ENCODE measurements at places on chromosomes 11 and 22.

DNA sequence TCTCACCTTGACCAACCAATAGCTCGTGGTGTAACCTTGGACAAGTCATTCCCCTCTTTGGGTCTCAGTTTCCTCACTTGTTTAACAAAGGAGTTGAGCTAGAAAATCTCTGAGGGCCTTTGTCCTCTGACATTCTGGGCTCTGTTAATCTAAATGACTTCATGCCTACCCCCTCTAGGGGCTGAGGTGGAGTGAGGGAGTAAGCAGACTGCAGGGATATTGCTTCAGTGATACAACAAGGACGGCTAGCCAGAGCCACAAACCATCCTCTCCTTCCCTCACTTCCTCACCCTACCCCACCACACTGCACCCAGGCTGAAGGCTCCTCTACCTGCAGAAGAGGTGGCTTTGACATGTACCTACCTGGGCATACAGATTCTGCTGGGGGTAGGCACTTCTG, 34.8 kb downstream of the RELT start:
- no peak for DNase-seq

DNA sequence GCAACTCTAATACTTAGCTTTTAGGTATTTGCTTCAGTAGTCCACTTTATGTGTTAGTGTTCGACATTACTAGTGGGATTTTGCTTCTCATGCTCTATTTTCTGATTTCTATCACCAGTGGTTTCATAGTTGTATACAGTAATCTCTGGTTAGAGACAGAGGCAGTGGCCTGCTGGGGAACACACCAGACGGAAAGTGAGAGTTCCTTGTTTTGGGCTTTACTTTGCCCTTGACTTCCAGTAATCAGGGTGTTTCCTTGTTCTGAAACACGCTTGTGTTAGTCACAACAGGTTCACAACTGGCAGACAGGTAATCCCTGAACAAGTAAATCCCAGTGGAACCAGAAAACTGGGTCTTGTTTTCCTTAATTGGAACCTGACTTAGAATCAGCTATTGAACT, 56.0 kb downstream of the PACS1 start:
- DNase-seq: no peak

- DNase-seq: no peak
These were observed 123.0 kb downstream of the WT1 start for GRCh38 chr11:32312206-32312817.

- DNase-seq: no peak
These were observed 1008.0 kb downstream of the FAM181B start for GRCh38 chr11:81725701-81726100.

DNA sequence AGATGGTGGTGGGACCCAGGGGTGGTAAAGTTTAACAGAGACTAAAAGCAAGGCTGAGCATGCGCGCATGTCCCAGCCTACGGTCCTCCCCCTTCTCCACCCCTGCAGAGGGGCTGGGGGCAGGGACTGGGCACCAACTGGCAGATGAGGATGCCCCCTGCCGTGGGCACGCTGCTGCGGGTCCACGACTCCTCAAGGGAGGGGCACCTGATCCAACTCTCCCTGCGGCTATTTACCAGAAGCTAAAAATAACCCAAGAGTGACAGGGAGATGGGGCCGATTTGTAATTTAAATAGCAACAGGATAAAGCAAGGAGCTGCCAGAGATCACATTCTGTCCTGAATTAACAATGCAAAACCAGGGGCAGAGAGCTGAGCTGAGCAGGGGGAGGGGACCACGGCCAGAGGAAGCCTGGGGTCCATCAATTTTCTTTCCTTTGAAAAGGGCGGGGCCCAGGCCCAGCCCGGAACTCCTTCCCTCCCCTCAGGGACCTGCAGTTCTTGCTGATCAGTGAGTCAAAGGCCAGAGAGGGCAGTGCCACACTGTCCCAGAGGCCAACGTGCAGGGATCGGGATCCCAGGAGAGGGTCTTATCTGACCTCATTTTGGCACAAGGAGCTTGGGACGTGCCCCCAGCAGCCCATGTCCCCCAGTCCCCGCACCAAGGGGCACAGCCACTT, 8.1 kb upstream of the DGKZ start:
- no peak for DNase-seq

DNA sequence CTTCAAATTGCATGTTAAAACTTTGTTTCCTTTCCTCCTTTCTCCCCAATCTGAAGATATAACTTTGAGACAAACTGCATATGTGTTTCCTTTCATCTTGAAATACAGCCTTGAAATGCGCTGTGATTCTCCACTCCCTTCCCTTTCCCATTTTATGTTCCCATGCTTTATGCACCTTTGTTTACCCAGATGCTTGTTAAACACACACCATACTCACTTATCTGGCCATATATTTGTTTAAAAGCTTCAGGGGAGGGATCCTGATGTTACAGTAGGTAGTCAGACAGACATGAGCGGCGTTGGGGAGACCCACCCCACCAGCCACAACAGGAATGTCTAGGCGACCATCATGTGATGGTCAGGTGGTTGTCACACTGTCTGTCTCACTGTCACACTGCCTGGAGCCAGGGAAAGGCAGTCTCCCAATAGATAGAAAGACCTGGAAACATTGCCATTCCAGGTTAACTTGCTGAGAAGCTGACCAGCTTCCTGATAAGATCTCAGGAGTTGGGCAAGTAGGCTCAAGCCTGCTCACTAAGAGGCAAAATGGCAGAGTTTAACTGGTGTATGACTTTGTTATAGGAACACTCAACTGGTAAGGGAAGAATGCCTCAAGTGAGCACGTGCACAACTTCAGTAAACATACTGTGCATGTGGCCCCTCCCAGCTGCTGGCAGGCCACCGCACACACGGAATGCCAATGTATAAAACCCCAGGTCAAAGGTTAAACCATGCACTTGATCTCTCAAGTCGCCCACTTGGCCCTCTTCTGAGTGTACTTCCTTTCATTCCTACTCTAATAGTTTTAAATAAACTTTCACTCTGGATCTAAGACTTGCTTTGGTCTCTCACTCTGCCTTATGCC, 23.5 kb upstream of the MSANTD2 start:
- DNase-seq: no peak

DNA sequence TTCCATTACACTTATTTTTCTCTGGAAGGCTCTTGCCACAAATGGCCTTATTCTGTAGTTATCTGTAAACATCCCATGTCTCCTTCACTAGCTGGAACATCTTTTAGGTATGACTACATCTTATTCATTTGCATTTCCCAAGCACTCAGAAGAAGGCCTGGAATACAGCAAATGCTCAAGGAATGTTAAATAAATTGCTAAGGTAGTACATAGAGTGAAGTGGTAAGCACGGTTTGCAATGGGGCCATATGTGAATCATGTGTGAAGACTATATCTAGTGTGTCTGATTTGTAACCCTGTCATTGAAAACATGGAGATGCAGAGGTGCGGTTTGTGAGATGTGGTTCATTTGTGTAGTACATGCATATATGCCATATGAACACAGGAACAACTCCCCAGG, 33.5 kb downstream of the GDPD4 start:
- DNase-seq: no peak

DNA sequence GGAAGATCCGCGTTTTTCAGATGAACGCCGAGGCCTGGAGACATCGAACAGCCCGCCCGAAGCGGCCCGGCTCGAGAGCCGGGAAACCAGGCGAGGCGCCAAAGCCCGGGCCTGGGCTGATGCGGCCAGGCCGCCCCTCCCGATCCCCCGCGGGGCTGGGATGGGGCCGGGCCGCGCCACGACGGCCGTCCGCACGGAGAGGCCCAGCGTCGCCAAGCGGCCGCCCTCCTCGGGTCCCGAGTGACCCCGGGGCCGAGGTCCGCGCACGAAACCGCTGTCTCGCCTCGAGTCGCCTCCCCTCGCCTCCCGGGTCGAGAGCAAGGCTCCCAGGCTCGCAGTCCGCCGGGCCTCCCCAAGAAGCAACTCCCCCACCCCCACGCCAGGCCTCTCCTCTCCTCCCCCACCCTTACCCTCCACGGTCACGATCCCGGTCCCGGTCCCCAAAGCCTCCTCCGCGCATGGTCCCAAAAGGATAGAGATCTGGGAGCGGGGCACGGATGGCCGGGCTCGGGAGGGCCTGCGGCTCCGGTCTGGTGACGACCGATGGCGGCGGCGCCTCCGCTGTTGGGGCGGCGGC, 482 bp downstream of the DDX17 start:
- peak; percentile 94 for DNase-seq

- no peak for DNase-seq
These were observed 21.3 kb upstream of the CTSD start for GRCh38 chr11:1784761-1785650.

- no peak for DNase-seq
These were observed 406.3 kb downstream of the ETS1 start for GRCh38 chr11:128181088-128181480.

GRCh38 chr11:35735903-35736302, 73.3 kb downstream of the TRIM44 start:
- no peak for DNase-seq

DNA sequence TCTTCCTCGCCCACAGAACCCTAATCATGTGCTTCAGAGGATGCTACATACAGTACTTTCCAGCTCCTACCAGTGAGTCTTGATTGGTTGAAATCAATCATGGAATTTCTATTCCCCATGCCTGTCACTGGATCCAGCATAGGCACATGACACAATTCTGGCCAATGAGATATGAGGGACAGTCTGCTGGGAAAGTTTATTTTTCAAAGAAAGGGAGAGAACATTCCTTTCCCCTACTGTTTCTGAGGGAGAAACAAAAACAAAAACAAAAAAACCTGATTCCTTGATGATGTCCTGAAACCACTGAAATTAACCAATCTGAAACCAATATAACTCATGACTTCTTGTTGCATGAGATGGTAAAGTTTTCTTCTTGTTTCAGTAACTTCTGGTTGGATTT, 3.3 kb upstream of the RCN1 start:
- no peak for DNase-seq

GRCh38 chr11:63673579-63673978, 2.4 kb upstream of the ATL3 start:
- DNase-seq: no peak

- no peak for DNase-seq
These were observed 40.5 kb upstream of the RIC3 start for GRCh38 chr11:8209208-8209807.

DNA sequence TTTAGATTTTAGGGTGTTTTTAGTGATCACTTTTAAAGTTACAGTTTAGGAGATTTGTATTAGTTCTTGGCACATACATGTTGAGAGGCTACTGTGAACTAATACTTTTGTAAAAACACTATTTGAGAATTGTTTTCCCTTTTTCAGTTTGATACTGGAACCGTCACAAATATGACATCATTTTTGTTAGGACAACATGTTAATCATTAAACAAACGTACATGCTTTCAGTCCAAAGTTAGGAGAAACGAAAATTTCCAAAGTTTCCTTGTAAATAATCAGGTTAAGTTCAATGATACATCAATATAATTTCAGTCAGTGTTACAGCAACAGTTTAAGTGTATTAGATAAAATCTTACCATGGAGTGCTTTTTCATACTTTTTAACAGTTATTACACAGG, 53.1 kb downstream of the SPECC1L start:
- no peak for DNase-seq

DNA sequence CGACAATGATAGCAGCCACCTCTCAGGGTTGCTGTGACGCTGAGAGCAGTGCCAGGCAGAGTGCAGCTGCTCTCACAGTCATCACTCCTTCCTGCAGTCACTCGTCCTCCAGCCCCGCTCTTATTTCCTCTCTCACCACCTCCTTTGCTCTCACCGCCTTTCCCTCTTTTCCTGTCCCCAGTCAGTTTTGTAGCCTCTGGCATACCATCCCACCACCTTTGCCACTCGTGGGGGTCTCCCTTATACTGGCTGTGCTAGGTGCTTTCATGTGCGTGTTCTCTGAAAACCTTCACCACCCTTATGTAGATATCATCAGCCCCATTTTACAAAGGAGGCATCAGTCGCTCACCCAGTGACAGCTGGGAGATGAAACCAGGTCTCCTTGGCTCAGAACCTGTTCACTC, 19.3 kb upstream of the ST3GAL4 start:
- no peak for DNase-seq

DNA sequence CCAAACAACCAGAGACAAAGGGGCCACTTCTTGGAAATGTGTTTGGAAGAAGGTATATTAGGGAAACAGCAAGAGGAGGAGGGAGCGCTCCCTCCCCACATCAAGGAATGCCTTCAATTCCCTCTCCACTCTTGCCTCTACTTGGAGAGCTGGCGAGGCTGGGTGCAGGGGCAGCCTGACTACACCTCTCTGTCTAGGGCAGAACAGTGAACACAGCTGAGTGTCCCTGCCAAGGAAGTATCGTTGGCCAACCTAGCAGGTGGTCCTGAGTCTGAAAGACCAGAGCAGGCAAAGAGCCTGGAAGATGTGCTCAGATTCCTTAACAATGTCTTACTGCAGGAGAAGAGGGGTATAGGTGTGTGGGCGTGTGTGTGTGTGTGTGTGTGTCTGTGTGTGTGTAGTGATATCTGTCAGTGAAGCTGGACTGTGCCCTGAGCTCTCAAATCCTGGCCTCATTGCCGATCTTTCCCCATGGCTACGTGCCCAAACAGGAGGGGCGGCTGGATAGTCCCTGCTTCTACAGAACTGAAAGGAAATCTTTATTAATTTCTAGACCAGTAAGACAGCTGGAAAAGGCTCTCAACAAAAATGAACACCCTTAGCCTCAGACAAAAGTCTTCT, 46.8 kb downstream of the PAMR1 start:
- DNase-seq: no peak

GRCh38 chr22:46108564-46109473, 41.5 kb upstream of the PPARA start:
- no peak for DNase-seq

- DNase-seq: no peak
These were observed 123.6 kb downstream of the ABTB2 start for GRCh38 chr11:34234086-34234740.

DNA sequence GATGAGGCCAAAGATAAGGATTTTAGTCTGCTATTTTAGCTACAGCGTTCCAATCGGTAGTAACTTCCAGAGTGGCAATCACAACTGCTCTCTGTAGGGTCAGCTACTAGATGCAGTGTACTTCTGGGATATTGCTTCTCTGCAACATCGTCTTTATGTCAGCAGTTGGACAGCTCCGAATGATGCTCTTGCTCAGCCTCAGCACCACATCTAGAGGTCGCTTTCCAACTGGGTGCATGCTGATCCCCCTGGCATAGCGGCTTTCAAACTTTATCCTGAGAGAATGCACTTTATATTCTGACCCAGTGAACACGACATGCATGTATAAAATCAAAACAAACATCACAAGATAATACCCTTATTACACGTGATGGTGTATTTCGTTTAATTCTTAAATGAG, 219.6 kb downstream of the C11orf87 start:
- no peak for DNase-seq

GRCh38 chr11:68380786-68381622, 68.6 kb downstream of the LRP5 start:
- no peak for DNase-seq

- DNase-seq: peak; percentile 45
These were observed 11.1 kb downstream of the PLAAT3 start for GRCh38 chr11:63603180-63603518.

GRCh38 chr11:62689421-62690183, at the start of gene LRRN4CL:
LRRN4CL (minus strand) TSS chr11:62689530; CDS start chr11:62688508, 1,022 bp downstream.
- peak; percentile 97 for DNase-seq

Data from esophagus muscularis mucosa (tissue), 4 donors.